ENCODE measurements at places on chromosomes 5 and 9.

DNA sequence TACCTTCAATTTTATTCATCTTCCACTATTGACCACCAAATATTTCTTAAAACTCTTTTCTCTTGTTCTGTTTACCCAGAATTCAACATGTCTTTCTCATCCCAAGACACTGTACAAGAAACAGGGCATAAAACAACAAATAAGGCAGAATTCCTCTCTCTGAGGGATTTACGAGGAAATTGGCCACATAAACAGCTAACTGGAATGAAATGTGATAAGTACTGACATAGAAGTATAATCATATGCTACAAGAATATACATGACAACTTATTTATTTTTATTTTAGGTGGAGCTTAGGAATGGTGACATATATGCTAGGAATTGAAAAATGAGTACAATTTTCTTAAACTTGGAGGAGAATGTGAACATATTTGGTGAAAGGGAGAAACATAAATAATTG is 48.8 kb upstream of the FBN2 start:
- no peak for DNase-seq

GRCh38 chr5:122874179-122874875 is 28.9 kb downstream of the SNX24 start:
- DNase-seq: no peak

DNA sequence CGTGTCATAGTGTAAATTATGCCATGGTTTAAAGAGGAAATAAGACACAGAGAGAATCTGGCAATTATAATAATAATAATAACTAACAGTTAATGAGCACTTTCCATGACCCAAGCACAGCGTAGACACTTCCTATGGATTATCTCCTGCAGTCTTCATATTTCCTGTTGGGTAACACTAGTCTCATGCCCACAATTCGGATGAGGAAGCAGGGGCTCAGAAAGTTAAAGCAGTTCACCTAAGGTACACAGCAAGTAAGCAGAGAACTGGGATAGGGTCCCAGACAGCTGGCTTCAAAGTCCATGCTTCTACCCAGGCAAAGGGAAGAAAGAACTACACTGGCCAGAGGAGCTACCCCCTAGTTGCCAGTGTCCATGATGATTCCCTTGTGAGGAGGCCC is 27.9 kb upstream of the TGFBI start:
- DNase-seq: no peak

DNA sequence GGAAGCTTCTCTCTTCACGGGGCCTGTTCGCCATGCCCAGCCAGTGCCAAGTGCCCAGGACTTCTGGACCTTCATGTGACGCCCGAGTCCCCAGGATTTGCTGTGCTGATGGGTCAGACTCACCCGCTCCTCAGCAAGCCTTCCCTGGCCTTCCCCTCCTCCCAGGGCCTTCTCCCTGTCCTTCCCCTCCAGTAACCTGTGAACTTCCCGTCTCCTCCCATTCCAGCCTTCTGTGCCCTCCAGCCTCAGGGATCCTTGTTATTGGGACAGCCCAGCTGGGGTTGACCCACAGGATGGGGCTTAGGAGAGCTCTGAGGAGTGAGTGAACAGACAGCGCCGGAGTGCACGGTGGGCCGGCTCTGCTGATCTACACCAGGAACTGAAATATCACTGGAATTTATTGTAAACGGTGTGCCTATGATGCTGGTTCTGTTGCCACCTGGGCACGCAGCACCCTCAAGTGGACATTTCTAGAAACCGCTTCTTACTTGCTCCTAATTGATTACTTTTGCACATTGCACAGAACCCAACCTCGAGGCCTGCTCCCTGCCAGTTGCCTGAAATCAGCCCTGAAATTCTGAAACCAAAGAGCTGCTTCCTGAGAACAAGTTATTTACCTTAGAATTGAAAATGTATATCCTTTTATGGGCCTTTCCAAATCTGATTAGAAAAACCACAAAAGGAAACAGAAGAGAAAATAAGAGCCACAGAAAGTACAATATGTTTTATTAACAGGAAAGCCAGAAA is 1.5 kb downstream of the SPAAR start:
- DNase-seq: no peak

DNA sequence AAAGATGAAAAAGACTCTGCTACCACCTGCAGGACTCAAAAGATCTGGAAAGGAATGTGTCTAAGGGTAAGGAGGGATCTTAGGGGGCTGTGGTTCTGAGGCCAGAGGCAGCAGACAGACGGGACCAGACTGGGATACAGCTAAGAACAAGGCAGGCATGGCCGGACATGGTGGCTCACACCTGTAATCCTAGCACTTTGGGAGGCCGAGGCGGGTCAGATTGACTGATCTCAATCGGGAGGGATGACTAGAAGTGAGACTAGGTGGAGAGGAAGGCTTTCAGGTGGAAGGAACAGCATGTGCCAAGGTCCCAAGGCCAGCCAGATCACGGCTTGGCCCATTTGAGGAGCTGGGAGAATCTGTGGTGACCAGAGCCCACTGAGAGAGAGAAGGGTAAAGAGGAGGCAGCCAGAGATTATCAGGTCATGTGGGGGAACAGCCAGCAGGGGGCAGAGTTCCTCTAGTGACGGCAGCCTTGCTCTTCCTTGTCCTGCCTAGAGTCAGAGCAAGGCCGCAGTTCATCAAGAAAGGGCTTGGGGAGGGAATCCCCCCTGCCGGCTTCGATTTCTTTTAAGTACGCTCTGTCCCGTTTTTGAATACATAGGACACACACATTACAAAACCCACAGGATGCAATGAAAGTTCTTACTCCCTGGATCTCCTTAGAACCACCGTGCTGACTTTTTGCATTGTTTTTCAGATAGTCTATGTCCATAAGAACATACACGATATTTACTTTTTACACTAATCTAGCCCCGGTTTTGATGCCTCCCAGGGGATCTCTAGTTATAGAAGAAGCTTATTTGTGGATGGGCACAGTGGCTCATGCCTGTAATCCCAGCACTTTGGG is 2.6 kb upstream of the OLFML2A start:
- peak; percentile 75 for DNase-seq

DNA sequence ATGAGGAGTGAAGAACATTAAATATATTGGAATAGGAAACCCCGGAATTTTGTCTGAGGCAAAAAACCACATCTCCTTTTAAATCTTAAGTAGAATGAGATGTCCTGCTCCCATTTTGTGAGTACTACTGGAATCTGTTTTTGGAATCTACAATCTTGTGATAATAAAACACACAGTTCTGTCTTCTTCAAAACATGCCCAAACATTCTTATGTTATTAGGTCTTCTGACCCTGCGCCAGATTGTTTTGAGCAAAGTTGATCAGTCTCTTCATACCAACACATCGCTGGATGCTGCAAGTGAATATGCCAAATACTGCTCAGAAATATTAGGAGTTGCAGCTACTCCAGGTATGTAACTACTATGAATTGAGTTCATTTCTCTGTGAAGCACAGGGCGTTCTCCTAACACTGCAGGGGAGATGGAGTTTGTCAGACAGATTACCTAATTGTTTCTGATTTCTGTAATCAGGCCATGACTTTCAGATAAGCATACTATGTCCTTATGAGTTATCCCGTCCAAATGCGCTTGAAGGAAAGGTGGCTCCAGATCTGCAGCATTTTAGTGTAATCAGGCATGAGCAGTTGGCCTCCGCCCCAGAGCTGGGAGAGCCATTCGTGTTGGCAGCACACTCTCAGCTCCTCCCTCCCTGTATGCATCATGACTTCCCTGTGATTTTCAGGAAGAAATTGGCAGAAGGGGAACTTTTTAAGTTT is 88.0 kb downstream of the NLN start:
- no peak for DNase-seq

DNA sequence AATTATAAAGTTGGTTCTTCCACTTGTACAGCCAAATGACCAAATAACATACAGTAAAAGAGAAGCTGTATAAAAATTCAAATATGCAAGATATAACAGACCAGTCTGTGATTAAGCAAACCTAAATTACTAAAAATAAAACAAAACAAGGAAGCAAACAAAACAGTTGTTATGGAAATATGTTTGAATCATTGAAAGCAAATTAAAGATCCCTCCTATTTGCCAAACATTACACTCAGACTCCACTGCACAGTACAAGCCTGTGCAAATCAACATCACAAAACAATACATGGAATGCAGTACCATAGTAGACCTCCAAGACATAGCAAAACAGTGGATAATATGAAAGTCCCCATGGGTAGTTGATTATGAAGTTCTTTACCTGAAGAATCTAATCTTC is 288.1 kb upstream of the PTGER4 start:
- no peak for DNase-seq

GRCh38 chr9:764105-764524 is 77.4 kb upstream of the DMRT1 start:
- DNase-seq: peak; percentile 6

DNA sequence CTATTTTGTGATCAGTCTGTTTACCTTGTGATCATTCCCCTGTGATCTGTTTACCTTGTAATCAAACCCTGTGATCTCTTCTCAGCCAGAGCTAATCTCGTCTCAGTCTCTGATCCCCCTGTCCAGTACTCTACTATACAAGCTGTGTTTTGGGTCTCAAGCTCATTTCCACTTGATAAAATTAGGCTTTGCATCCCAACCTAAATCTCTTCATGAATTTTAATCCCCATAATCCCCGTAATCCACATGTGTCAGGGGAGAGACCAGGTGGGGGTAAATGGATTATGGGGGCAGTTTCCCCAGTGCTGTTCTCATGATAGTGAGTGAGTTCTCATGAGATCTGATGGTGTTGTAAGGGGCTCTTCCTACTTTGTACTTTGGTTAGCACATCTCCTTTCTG is 157.2 kb downstream of the PRR16 start:
- DNase-seq: no peak
